ENCODE measurements at places on chromosomes 6 and 20. TPM values are rescaled to one million over a fixed set of nuclear protein-coding genes. Genes with fewer than 3 reads are reported as not detected.

DNA sequence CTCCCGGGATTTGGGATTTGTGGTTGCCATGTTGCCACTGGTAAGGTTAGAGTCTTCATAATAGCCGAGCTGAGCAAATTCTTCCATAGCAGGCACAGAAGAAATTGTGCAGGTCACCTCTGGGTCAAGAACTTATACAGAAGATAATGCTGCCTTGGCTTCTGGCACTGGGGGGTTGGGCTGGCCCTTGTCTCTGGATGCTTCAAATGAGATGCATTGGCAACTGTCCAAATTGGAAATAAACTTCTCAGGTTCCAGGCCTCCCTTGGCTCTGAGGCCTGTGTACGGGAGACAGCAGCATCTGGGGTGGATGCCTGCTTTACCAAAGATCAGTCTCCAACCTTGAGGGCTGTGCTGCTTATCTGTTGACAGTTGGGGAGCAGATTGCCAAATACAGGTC is 26.2 kb downstream of the MYO6 start:
- DNase-seq: no peak

- no peak for DNase-seq
Observed at GRCh38 chr6:161367472-161367871, 93.6 kb upstream of the AGPAT4 start.

DNA sequence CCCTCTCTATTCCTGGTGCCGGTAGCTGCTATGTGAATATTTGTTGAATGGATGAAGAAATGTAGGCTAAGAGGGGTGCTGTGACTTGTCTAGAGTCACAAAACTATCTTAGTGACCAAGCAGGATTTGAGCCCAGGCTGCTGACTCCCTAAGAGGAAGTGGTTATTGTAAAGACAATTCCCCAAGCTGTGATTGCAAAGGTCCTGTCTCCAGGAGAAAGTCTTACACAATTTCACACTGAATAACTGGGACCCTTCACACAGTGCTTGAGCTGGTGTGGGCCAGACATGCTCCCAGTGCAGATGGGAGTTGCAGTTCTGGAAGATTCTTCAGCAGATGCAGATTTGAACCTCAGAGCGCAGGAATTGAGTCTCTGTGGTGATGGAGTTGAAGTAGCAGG is 38.1 kb downstream of the IYD start:
- DNase-seq: no peak

The RGS19 gene
- 42.0 TPM for total RNA-seq

The IBTK gene
- 42.5 TPM for total RNA-seq

The HCRTR2 gene
- total RNA-seq: not detected

All from activated T-helper 2 cell treated with anti-CD3 and anti-CD28 coated beads, Interferon-gamma antibody, Interleukin-2, Interleukin-4, amounts not matched to agents 10 μg/mL and 5 μg/mL and 100 μg/mL, durations not matched to agents 14 hours and 24 hours and 36 hours (primary cell).